ENCODE measurements at places on chromosomes 3 and 15. TPM values are rescaled to one million over a fixed set of nuclear protein-coding genes. Genes with fewer than 3 reads are reported as not detected.
A peak's percentile ranks its signal among the peaks of the same experiment; 100 is the strongest.

DNA sequence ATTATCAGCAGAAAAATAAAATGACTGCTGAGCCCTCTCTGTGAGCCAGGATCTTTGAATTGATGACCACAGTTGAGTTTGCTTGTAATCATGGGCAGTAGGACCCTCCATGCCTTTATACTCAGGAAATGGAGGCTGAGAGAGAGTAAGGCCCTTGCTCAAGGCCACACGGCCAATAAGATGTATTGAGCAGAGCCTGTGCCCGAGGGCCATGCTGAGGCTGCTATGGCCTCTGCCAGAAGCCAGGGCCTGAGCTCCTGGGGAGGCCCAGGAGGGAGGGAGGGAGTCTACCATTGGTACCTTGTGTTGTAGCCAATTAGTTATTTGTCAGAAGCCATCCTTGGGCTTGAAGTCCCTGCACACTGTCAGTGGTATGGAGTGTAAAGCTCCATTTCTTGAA lies 151.4 kb downstream of the DNAJB8 start:
- DNase-seq, result no peak
- H3K4me1 ChIP-seq, result peaks cover 3% of the 10 kb centered on the region
- H3K4me3 ChIP-seq, result no peak overlapping the region
- no peak overlapping the region for H3K27ac ChIP-seq

DNA sequence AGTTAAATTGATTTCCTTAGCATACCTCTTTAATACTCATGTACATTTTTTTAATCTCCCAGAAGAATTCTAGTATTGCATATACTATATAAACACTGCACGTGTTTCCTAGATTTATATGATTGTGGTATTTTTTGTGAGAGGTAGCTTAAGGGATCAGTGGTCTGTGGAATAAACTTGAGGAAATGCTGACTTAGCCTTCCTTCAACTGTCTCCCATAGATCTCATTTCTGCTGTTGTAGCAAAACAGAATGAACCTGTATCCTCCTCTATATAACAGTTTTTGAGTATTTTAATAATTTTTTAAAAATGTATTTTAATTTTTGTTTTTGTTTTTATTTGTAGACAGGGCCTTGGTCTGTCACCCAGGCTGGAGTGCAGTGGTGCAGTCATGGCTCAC lies 86.8 kb downstream of the TCF12 start:
- peaks cover 45% of the 10 kb centered on the region for H3K4me1 ChIP-seq
- peaks cover 1% of the 10 kb centered on the region for H3K36me3 ChIP-seq
- H3K27me3 ChIP-seq, result no peaks in the 10 kb centered on the region
- H3K27ac ChIP-seq, result no peak overlapping the region

Gene CYP1A1
- 0.27 TPM for total RNA-seq

Gene ADGRG7
- not detected for total RNA-seq

Gene ALDH1A2
- 0.54 TPM for total RNA-seq

DNA sequence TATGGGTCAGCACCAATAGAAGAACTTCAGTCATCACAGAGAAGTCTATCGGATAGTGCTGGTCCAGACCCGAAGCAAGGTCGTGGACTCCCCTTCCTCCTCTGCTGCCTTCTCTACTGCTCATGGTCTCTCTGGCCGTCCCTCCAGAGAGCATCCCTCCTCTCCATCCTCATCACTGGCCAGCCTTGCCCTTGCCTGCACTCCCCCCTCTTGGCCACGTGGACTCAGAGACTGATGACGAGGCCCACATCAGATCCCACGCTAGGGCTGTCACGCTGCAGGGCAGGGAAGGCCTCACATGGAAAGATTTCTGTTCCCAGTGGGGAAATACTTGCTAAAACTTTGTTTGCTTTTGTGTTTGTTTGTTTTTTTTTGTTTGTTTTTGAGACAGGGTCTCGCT lies 35.3 kb downstream of the IGDCC3 start:
- peaks cover 14% of the 10 kb centered on the region for H3K27me3 ChIP-seq
- no peak overlapping the region for H3K27ac ChIP-seq
- H3K4me3 ChIP-seq, result no peak overlapping the region

DNA sequence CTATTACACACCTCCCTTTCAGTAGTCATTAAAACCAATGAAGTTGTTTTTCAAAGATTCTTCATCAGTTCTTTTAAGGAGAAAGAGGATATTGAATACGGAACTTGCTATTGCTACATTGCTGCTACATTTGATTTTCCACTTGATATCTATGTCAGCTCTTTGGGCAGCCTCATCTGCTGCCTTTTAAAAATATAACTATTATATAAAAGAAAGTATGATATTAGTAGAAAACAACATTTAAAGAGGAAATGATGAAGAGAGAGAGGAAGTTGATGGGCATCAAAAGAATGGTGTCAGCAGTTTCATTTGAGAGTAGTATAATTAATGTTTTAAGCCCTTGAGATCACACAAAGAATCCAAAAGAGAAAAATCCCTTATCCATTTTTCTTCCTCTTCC lies 171.4 kb downstream of the NFKBIZ start:
- no peaks in the 10 kb centered on the region for H3K36me3 ChIP-seq
- no peak overlapping the region for H3K4me3 ChIP-seq
- peaks cover 7% of the 10 kb centered on the region for H3K27me3 ChIP-seq

Gene CD200R1
- not detected for total RNA-seq

DNA sequence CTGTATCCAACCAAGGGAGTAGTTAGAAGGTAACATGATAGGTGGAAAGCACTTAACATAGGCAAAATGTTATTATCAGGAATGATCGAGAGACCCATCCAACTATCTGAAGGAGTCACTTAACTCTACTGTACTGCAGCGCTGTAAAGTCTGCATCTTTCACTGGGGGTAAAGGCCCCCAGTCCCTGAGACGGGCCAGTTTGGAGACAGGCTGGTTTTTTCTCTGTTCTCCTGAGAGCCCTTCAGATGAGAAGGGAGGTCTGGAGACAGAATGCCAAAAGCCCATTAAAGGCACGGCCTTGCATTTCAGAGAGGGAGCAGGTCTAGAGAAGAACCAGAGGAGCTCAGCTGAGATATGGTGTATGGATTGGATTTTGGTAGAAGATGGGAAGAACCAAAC lies 71.3 kb upstream of the CGNL1 start:
- no peaks in the 10 kb centered on the region for H3K36me3 ChIP-seq
- no peak overlapping the region for H3K4me3 ChIP-seq
- H3K27ac ChIP-seq, result no peak overlapping the region
- no peak for DNase-seq

Gene C3orf49
- total RNA-seq, result not detected

Gene C3orf80
- not detected for total RNA-seq

GRCh38 chr3:130906374-130906995 lies 12.6 kb downstream of the ATP2C1 start:
- no peaks in the 10 kb centered on the region for H3K27me3 ChIP-seq
- peaks cover 1% of the 10 kb centered on the region for H3K36me3 ChIP-seq
- peak overlapping the region; percentile 4 for H3K27ac ChIP-seq
- no peak for DNase-seq
- no peak overlapping the region for H3K4me3 ChIP-seq
- H3K4me1 ChIP-seq, result peaks cover 23% of the 10 kb centered on the region

Gene ABTB1
- 26.7 TPM for total RNA-seq

- no peaks in the 10 kb centered on the region for H3K4me1 ChIP-seq
- no peak overlapping the region for H3K27ac ChIP-seq
- H3K36me3 ChIP-seq, result no peaks in the 10 kb centered on the region
- no peaks in the 10 kb centered on the region for H3K27me3 ChIP-seq
- H3K4me3 ChIP-seq, result no peak overlapping the region
Observed at GRCh38 chr3:153657046-153657445, 464.1 kb upstream of the ARHGEF26 start.

- no peaks in the 10 kb centered on the region for H3K36me3 ChIP-seq
- peaks cover 36% of the 10 kb centered on the region for H3K27me3 ChIP-seq
- DNase-seq, result no peak
- H3K4me1 ChIP-seq, result no peaks in the 10 kb centered on the region
- no peak overlapping the region for H3K27ac ChIP-seq
Observed at GRCh38 chr3:40369716-40370115, 17.3 kb upstream of the ENTPD3 start.

Gene NANOGP8
- total RNA-seq, result not detected

DNA sequence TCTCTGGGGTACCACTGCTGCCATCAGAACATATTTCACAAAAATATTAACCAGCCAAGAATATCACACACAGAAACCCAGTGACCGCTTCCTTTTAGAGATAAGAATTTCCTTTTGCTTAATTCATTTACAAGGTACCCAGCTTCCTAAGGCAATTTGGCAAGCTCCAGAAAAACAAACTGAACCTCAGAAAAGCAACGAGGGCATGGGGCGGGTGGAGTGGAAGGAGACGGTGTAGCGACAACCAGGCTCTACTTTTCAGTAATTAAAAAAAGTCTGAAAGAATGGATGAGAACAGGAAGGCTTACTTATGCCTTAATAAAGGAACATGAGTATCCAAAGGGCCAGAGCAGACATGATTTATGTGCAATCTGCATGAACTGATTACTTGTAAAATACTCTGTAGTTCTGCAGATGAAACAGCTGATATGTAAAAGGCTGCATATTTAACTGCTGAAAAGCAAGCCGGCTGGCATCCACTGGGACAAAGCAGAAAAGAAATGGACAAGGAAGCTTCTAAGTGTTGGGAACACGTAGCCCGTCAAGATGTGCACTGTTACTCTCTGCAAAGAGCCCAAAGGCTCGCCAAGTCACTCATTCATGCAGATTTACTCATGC lies 18.6 kb downstream of the RFTN1 start:
- H3K4me1 ChIP-seq, result peaks cover 32% of the 10 kb centered on the region
- no peak overlapping the region for H3K27ac ChIP-seq
- H3K4me3 ChIP-seq, result no peak overlapping the region
- no peaks in the 10 kb centered on the region for H3K27me3 ChIP-seq

Gene ACOX2
- 0.56 TPM for total RNA-seq

GRCh38 chr3:160649596-160649995 lies 27.4 kb upstream of the ARL14 start:
- H3K4me1 ChIP-seq, result no peaks in the 10 kb centered on the region
- H3K36me3 ChIP-seq, result no peaks in the 10 kb centered on the region
- H3K27me3 ChIP-seq, result no peaks in the 10 kb centered on the region
- no peak overlapping the region for H3K4me3 ChIP-seq

DNA sequence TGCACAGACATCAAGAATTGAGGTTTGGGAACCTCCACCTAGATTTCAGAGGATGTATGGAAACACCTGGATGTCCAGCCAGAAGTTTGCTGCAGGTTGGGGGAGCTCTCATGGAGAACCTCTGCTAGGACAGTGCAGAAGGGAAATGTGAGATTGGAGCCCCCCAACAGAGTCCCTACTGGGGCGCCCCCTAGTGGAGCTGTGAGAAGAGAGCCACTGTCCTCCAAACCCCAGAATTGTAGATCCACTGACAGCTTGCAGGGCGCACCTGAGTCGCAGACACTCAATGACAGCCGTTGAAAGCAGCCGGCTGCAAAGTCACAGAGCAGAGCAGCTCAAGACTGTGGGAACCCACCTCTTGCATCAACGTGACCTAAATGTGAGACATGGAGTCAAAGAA lies 34.6 kb upstream of the EPHA6 start:
- DNase-seq, result no peak
- H3K27ac ChIP-seq, result no peak overlapping the region
- no peaks in the 10 kb centered on the region for H3K36me3 ChIP-seq

- peak overlapping the region; percentile 87 for H3K27ac ChIP-seq
- no peaks in the 10 kb centered on the region for H3K36me3 ChIP-seq
- peaks cover 51% of the 10 kb centered on the region for H3K4me1 ChIP-seq
- DNase-seq, result no peak
- peak overlapping the region; percentile 56 for H3K4me3 ChIP-seq
- no peaks in the 10 kb centered on the region for H3K27me3 ChIP-seq
Observed at GRCh38 chr3:115792206-115792955, 169.1 kb downstream of the GAP43 start.

- H3K4me1 ChIP-seq, result peaks cover 7% of the 10 kb centered on the region
- no peak overlapping the region for H3K27ac ChIP-seq
- no peak for DNase-seq
- no peak overlapping the region for H3K4me3 ChIP-seq
- no peaks in the 10 kb centered on the region for H3K36me3 ChIP-seq
Observed at GRCh38 chr15:36449084-36449661, 130.3 kb upstream of the CDIN1 start.

Data from chondrocyte (in vitro differentiated cells).